ENCODE measurements at places on chromosomes 6 and 20.

DNA sequence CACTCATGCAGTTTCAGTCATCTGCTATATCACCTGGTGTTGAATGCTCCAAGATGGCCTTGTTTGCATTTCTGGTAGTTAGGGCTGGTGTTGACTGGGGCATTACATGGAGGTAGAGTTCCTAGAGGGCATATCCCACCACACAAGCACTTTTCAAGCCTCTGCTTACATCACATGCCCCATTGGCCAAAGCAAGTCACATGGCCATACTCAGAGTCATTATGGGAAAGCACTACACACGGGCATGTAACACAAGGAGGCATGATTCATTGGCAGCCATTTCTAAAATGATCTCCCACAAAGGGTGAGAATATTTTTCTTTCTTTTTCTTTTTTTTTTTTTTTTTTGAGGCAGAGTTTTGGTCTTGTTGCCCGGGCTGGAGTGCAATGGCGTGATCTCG is 73.2 kb downstream of the TRMT6 start:
- no peak for DNase-seq

- DNase-seq: no peak
Measured at GRCh38 chr6:35669451-35670045, 19.2 kb downstream of the FKBP5 start.

DNA sequence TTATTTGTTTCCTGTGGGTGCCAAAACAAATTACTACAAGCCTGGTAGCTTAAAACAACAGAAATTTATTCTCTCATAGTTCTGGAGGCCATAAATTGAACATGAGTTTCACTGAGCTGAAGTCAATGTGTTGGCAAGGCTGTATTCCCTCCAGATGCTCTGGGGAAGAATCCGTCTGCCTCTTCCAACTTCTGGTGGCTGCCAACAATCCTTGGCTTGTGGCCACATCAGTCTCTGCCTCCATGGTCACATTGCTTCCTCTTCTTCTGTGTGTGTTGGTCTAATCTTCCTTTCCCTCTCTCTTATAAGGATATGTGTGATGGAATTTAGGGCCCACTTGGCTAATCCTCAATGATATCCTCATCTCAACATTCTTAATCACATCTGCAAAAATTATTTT is 92.8 kb upstream of the EPB41L1 start:
- no peak for DNase-seq

DNA sequence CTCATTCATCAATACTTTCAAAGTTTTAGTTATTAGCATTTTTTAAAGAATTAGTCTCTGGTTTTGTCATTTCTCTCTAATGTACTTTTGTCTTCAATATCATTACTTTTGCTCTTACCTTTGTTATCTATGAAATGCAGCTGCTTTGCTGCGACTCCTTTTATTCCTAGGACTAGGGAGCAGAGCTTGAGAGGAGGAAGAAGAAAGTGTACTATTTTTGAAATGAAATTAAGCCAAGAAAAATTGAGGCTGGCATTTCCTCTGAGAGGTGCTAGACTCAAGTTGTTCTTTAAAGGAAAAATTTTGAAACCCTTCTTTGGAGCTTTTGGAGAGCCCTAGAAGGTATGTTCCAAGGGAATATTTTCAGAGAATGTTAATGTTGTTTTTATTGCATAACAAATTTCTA is 48.3 kb upstream of the MRAP2 start:
- DNase-seq: no peak

DNA sequence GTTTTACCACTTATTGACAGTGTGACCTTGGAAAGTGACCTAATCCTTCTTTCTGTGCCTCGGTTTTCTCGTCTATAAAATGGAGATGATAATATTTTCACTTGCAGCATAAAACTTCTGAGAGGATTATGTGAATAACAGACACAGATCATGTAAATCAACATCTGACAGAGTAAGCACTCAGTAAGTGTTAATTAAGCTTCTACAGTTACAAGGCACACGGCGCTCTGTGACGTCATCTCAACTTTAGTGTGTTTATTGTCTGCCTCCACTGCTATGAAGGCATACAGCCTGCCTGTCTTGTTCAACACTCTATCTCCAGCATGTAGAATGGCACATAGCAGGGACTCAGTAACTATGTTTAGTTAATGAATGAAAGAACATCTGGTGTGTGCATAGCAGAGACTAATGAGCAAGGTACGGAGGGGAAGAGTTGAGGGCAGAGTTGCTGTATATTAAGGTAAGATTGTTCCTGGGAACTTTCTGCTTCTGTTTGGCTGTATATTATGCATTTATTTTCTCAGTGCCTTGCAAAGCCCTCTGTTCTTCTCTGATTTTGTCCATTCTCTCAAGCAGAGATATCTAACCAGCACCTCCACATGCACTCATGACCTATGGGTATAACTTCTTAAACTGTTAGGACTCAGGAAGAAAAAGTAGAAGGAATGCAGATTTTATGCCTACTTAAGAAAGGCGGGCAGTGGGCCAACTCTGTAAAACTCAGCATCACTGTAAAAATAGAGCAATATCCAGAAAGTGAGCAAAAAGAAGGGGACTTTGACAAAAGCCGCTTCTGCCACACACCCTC is 66.4 kb upstream of the STMND1 start:
- DNase-seq: peak; percentile 95

DNA sequence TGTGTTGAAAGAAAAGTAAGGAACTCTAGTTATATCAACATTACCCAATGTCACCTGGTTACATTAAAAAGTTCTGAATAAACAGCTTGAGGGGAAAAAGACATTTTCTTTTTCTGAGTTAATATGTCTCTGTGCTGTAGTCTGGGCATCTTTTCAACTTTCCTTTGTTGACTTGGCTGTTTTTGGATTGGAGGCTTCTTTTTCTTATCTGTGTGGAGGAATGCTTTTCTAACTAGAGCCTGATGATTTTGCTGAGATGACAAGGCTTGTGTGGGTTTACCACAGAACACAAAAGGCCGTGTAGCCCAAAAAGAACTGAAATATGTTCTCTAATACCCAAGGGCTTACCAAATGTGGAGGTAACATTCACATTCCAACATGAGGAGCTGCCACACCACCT is 161.8 kb downstream of the KCNQ5 start:
- no peak for DNase-seq

DNA sequence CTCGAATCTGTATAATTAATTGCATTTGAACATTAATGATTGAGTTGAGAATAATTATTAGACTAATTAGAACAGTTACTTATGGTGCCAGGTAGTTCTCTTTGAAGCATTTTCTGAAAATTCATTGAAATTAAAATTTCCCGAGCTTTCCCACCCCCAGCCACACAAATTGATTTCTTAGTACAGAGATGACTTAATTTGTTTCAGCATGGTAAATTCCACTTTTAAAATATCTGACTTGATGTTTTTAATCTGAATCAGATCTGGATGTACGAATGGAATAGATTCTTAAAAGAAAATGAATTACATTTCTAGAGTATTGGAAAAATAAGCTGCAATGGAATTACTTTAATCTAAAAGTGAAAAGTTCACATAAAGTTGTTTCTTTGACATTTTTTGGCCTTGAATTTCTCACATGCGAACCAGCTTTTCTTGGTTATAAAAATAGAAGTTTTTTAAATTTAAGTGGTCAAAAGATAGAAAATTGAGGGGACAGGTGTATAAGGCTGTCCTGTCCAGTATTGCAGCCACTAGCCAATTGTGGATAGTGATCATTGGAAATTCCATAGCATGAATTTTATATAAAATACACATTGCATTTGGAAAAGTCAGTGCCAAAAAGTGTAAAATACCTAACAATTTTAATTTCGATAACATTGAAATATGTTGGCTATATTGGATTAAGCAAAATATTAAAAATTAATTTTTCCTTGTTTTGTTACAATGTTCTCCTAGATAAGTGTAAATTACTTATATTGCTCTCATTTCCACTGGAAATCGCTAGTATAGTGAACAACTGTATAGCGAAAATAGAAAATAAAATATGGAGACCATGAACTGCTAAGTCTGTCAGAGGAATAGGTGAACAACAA is 102.9 kb downstream of the OR2B2 start:
- DNase-seq: no peak

- no peak for DNase-seq
Measured at GRCh38 chr20:5261763-5262162, 55.0 kb downstream of the PROKR2 start.

- no peak for DNase-seq
Measured at GRCh38 chr6:156126535-156126934, 650.6 kb upstream of the ARID1B start.

DNA sequence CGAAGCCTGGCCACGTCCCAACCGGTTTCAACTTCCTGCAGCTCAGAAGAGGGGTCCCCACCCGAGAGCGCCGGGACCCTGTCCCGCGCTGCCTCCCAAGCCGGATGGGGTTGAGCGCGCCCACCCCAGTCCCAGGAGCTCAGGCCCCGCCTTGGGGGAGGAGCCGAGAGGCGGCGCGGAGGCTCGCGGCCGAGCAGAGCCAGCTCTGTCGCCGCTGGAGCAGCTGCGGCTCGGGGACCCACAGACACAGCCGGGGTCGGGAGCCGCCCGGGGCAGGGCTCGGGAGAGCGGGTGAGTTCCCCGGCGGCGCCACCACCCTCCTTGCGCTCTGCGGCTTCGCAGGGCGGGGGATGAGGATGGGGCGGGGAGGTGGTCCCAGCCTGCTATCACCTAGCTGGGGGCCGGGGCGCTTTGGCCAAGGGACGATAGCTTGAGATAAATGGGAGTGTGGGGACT is at the start of gene PPP1R16B:
PPP1R16B (plus strand) TSS at position 196 of the 456 bp plus-strand sequence. CDS start 30,229 bp downstream, outside the sequence.
- peak; percentile 54 for DNase-seq

- DNase-seq: no peak
Measured at GRCh38 chr6:33073431-33073871, at the start of gene HLA-DPA1. TSS of gene HLA-DPA1 (minus strand) at chr6:33073649.

GRCh38 chr6:39321761-39322160 is 741 bp downstream of the KCNK16 start:
- no peak for DNase-seq

GRCh38 chr6:56686429-56686828 is 43.7 kb upstream of the DST start:
- DNase-seq: peak; percentile 46

DNA sequence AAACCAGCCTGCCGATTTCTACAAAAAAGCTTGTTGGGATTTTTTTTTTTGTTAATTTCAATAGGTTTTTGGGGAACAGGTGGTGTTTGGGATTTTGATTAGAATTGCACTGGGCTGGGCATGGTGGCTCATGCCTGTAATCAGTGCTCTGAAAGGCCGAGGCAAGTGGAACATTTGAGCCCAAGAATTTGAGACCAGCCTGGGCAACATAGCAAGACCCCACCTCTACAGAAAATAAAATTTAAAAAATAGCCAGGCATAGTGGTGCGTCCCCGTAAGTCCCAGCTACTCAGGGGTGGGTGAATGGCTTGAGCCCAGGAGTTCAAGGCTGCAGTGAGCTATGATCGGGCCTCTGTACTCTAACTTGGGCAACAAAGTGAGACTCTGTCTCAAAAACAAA is 40.5 kb upstream of the ASF1A start:
- DNase-seq: no peak

Measured in NCI-H69 (cell line).